Renal cortex interstitium (tissue), 15 donors: ENCODE measurements at places on chromosomes 6 and 20. TPM values are rescaled to one million over a fixed set of nuclear protein-coding genes. Genes with fewer than 3 reads are reported as not detected.

Gene MMP24
- polyA plus RNA-seq, result 2.6 TPM

Gene FNDC11
- 1.6 TPM for polyA plus RNA-seq

Gene CLIC5
- 186 TPM for polyA plus RNA-seq

- DNase-seq, result no peak
These were observed 270.3 kb downstream of the TBC1D7 start for GRCh38 chr6:13058051-13058450.

DNA sequence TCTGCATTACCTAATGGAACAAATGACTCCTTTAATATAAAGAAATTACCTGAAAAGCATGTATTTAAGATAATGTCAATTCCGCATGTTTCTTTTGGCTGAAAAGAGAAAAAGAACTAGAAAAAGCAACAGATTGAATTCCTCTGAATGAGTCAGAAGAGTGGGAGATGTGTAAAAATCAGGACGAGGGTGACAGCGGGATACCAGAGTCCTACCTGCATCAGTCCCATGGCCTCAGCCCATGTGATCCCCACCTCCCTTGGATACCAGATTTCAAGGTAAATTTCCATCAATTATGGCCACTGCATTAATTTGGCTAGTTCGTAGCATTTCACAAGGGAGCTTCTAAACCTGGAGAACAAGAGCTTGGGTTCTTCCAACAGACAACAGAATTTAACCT lies 10.0 kb upstream of the MOXD1 start:
- no peak for DNase-seq

DNA sequence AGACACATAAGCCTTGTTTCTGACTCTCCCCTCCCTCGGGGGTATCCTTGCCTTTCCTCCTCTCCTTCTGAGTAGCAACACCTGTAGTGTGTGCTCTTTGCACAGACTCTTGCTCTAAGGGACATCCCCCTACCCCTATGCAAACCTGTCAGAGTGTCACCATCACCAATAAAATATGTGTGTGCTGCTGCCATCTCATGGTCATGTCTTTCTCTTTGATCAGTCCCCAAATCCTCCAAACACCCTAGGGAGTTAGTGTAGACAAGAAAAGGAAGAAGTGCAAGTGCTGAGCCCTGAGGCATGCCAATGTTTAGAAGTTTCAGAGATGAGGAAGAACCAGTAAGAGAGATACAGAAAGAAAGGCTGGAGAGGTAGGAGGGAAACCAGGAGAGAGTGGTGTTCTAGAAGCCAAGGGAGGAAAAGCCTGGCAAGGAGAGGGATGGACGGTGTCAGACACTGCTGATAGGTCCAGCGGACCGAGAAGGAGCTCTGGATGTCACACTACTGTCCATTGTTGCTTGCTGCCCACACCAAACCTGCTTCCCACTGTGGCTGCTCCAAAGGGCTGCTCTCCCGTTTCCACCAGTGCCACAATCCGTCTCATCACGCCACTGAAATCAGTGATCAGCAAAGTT lies 16.4 kb downstream of the TRMT6 start:
- DNase-seq, result no peak

DNA sequence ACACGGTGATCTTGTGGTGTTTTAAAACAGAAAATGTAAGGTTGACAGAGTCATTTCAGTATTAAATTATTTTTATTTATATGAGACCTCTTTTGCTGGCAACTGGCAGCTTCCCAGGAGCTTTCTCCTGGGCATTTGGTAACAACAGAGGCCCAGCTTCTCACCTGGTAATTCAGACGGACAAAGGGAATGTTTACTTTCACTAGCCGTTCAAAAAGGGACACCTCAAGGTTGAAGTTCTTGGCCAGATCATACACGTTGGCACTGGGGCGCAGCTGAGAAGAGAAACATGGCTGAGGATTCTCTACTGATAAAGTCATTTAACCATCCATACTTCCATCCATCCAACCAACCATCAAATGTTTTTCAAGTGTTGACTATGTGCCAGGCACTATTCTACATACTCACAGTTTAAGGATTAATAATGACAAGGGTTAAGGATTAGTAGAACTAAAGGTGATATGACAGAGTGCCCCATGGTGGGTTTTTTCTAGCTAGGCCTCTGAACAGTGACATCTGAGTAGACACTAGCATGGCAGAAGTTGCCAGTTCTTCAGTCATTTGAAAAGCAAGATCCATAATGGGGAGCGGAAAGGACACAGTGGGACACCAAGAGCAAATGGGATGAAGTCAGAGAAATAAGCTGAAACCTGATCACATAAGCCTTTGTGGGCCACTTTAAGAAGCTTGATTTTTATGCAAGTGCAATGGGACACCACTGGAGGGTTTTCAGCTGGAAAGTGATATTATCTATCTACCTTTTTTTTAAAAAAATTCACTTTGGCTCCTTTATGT lies 25.1 kb downstream of the ZNFX1 start:
- no peak for DNase-seq

- DNase-seq, result no peak
These were observed at the start of gene LRRC73 for GRCh38 chr6:43509984-43510826. Gene LRRC73, minus strand, starts transcription at chr6:43510346. Its CDS starts 561 bp downstream, at chr6:43509785.

GRCh38 chr6:16514249-16514648 lies 247.0 kb downstream of the ATXN1 start:
- no peak for DNase-seq

GRCh38 chr20:6014017-6014416 lies 39.8 kb downstream of the LRRN4 start:
- DNase-seq, result no peak

GRCh38 chr20:16106191-16106849 lies 466.9 kb downstream of the KIF16B start:
- DNase-seq, result no peak
